ENCODE measurements at places on chromosomes 4 and X. TPM values are rescaled to one million over a fixed set of nuclear protein-coding genes. Genes with fewer than 3 reads are reported as not detected.

REELD1 gene
- not detected for total RNA-seq

ZGRF1 gene
- 25.3 TPM for total RNA-seq

RHOH gene
- 0.94 TPM for total RNA-seq

DNA sequence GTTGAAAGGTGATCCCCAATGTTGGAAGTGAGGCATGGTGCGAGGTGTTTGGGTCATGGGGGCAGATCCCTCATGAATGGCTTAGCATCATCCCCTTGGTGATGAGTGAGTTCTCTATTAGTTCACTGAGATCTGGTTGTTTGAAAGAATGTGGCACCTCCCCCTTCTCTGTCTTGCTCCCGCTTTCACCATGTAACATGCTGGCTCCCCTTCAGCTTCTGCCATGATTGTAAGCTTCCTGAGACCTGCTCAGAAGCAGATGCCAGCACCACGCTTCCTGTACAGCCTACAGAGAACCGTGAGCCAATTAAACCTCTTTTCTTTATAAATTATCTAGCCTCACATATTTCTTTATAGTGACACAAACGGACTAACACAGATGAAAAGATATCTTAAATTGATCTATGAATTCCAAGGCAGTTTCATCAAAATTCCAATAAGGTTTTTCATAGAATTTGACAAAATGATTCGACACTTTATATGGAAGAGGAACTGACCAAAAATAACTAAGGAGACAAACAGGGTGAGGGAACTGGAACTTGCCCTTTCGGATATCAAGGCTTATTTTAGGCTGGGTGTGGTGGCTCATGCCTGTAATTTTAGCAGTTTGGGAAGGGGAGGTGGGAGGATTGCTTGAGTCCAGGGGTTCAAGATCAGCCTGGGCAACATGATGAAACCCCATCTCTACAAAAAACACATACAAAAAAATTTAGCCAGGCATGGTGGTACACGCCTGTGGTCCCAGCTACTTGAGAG lies 56.9 kb upstream of the OGT start:
- no peak for DNase-seq

MAGEC3 gene
- total RNA-seq, result 0.47 TPM

DNA sequence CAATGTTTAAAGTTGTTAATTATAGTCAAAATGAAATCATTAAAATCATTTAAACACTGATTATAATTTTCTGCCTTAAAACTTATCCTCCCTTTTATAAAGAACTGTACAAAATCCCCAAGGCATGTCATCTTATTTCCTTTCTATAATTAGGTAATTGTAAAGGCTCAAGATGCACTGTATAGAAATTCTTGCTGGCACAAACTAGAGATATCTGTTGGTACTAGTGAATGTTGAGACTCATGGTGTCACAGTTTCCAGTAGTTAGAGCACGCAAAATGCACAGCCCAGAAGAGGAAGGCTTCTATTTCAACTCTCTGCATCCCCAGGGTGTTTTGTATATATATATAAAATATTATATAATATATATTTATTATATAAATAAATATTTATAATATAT lies 22.7 kb upstream of the PLA2G12A start:
- no peak for DNase-seq

PDGFRA gene
- 74.7 TPM for total RNA-seq

IL21 gene
- total RNA-seq, result not detected

DNA sequence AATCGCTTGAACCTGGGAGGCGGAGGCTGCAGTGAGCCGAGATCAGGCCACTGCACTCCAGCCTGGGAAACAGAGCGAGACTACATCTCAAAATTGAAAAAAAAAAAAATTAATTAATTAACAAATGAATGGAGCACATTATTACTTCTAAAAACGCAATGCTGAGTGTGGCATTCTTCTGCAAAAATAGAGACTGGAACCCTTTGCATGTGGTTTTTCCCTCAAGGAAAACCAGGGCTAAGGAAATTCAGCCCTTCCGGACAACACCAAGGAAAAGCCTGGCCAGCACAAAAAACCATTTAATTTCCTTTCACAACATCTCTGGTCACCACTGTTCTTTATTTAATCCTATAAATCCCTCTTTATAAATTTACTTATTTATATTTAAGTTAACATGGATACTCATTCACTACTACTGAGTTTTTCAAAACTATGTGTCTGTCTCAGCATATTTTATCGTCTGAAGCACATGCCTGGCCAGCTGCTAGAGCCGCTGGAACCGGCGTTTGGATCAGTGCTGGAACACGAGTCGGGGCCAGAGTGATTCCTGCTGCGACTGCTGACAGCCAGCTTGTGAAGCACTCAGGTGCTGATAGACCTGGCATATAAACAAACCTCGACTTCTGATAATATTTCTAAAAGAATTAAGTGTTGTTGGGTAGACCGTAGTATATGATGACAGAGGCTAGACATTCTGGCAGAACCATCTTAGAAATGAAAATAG lies 84.5 kb upstream of the WWC2 start:
- DNase-seq, result no peak

GRPR gene
- 2.2 TPM for total RNA-seq

GRCh38 chr4:101345596-101346350 lies 1.6 kb downstream of the PPP3CA start:
- peak; percentile 33 for DNase-seq

Data from occipital lobe (tissue), 3 donors.